ENCODE measurements at places on chromosomes 4 and X. TPM values are rescaled to one million over a fixed set of nuclear protein-coding genes. Genes with fewer than 3 reads are reported as not detected.

DNA sequence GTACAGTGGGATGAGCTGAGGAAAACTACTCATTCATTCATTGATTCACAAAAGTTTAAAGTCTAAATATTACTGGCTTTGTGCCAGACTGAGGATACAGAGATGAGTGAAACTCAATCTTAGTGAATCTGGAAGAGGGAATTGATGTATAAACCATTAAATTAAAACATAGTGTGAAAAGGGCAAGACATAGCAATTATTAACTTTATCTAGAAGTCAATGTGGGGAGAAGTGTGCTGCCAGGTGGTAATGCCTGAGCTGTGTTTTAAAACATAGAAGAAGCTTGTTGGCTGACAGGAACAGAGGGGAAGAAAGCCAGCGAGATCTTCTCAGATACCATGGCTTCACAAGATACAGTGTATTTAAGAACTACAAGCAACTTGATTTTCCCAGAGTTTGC is 153.4 kb downstream of the BMPR1B start:
- no peak for DNase-seq
- no peaks in the 10 kb centered on the region for H3K27me3 ChIP-seq
- H3K4me3 ChIP-seq: no peak overlapping the region
- no peak overlapping the region for H3K27ac ChIP-seq
- no peaks in the 10 kb centered on the region for H3K4me1 ChIP-seq

GRCh38 chr4:55386840-55387239 is 8.9 kb upstream of the TMEM165 start:
- H3K4me1 ChIP-seq: no peaks in the 10 kb centered on the region
- no peak overlapping the region for H3K27ac ChIP-seq
- H3K27me3 ChIP-seq: no peaks in the 10 kb centered on the region
- H3K36me3 ChIP-seq: no peaks in the 10 kb centered on the region

GRCh38 chrX:48522291-48522690 is 683 bp downstream of the EBP start:
- H3K27ac ChIP-seq: peak overlapping the region; percentile 84
- DNase-seq: no peak
- H3K4me1 ChIP-seq: peaks cover 11% of the 10 kb centered on the region
- H3K27me3 ChIP-seq: no peaks in the 10 kb centered on the region
- peaks cover 5% of the 10 kb centered on the region for H3K36me3 ChIP-seq

The CACNA1F gene
- total RNA-seq: 0.29 TPM

DNA sequence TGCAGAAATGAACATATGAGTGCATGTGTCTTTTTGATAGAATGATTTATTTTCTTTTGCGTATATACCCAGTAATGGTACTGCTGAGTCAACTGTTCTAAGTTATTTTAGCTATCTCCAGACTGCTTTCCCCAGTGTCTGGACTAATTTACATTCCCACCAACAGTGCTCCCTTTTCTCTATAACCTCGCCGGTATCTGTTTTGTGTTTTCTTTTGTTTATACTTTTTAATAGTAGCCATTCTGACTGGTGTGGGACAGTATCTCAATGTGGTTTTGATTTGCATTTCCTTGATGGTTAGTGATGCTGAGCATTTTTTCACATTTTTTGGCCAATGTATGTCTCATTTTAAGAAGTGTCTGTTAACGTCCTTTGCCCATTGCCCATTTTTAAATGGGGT is 218.6 kb upstream of the KCNIP4 start:
- H3K36me3 ChIP-seq: no peaks in the 10 kb centered on the region
- DNase-seq: no peak
- no peak overlapping the region for H3K27ac ChIP-seq
- no peaks in the 10 kb centered on the region for H3K4me1 ChIP-seq
- no peaks in the 10 kb centered on the region for H3K27me3 ChIP-seq

DNA sequence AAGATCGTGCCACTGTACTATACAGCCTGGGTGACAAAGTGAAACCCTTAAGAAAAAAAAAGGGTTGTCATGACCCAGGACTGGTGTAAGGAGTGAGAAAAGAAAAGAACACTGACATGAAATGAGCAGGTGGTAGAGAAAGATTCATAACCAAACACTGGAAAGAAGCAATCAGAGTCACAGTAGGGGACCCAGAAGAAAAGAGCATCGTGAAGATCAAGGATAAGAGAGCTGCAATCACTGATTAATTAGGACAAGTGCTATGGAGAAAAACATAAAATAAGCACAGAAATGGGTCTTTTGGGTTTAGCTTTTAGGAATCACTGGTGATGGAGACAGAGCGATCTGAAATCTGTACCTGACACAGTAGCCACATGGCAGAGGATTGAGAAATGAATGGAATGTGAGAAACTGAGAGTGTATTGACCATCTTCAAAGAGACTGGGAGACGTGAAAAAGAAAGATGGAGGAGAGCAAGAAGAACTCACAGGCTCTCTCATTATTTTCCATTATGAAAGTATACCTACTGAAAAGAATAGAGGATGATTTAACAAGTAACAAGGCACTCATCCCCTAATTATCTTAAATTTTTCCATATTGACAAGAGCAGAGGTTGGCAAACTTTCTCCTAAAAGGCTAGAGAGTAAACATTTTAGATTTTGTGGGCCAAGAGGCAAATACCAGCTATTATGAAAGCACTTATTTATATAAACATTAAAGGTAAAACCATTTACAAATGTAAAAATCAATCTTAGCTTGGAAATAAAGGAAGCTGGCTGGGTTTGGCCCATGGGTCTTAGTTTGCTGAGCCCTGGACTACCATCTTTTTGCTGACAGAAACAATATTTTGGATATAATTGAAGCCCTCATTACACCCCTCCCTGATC is 7.3 kb downstream of the TMEM154 start:
- no peak overlapping the region for H3K27ac ChIP-seq
- peaks cover 8% of the 10 kb centered on the region for H3K4me1 ChIP-seq
- no peak for DNase-seq
- no peak overlapping the region for H3K4me3 ChIP-seq
- H3K36me3 ChIP-seq: no peaks in the 10 kb centered on the region

- no peak overlapping the region for H3K27ac ChIP-seq
- no peaks in the 10 kb centered on the region for H3K36me3 ChIP-seq
These were observed 5.5 kb downstream of the USP9X start for GRCh38 chrX:41090568-41091238.

The RPGR gene
- total RNA-seq: 43.0 TPM

DNA sequence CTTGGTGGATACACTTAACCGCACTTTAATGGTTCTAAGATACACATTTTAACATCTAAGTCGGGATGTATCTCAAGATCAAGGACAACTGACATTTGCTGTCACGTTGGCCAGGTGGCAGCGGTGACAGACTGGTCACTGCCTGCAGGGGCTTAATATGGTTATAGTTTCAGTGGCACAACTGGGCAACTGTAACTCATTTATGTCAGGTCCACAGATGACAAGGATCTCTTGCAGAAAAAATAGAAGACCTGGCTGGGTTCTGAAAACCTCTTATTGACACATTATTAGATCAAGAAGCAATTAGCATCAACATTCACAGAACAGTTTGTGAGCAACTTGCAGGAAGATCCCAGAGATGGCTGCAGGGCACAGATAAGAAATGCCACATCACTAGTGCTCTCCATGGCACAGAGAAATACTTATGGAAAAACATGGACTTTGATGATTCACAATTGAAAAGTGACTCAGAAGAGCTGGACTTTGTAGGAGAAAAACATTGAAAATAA is 99.6 kb upstream of the SORBS2 start:
- no peaks in the 10 kb centered on the region for H3K27me3 ChIP-seq
- H3K4me1 ChIP-seq: peaks cover 7% of the 10 kb centered on the region
- no peak overlapping the region for H3K27ac ChIP-seq
- no peaks in the 10 kb centered on the region for H3K36me3 ChIP-seq

The TSPAN6 gene
- total RNA-seq: 17.0 TPM

GRCh38 chr4:13544606-13545393 is 492 bp upstream of the NKX3-2 start:
- peak overlapping the region; percentile 72 for H3K4me3 ChIP-seq
- H3K27ac ChIP-seq: no peak overlapping the region
- peaks cover 100% of the 10 kb centered on the region for H3K27me3 ChIP-seq
- no peaks in the 10 kb centered on the region for H3K36me3 ChIP-seq

The WDR17 gene
- 0.40 TPM for total RNA-seq

The SHROOM2 gene
- total RNA-seq: 12.6 TPM

DNA sequence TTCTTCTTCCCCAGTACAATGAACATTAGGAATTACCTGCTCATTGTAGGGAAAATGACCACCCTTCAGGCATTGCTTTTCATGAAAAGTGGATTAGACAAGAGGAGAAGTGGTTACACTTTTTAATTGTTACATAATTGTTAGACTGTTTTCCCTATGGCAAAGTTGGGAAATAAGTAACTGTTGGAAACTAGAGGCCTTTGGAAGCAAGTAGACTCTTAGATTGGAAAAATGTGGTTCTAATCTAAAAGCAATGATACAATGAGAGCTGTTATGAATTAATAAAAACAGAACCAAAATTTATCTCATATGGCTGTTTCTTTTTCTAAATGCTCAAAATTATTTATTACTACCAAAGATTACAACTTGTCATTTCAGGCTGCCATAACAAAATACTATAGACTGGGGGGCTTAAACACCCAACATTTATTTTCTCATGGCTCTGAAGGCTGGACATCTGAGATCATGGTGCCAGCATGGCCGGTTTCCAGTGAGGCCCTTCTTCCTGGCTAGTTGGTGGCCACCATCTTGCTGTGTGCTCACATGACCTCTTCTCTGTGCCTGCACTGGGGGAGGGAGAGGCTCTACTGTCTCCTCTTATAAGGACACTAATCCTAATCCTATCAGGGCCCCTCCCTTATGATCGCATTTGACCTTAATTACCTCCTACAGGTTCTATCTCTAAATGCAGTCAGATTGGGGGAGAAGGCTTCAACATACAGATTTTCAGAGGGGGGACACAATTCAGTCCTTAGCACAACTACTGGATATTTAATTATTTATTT is 12.5 kb downstream of the CC2D2A start:
- H3K4me1 ChIP-seq: peaks cover 18% of the 10 kb centered on the region
- no peaks in the 10 kb centered on the region for H3K36me3 ChIP-seq
- no peaks in the 10 kb centered on the region for H3K27me3 ChIP-seq
- DNase-seq: no peak
- H3K27ac ChIP-seq: no peak overlapping the region

DNA sequence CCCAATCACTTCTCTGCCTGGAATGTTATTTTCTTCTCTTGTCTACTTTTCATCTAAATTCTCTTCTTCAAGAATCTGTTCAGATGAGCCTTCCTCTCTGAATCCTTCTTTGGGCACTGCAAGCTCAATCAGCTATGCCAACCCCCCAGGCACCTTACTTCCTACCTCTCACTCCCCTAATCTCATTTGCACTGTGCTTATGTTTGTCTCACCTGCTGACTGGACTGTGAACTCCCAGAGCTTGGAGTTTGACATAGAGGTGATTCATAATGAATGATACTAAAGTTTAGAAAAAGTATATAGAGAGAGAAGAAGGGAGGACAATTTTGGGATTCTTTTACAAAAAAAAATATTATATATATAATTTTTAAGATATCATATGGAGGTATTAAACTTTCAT is 36.3 kb downstream of the ANXA10 start:
- H3K4me1 ChIP-seq: no peaks in the 10 kb centered on the region
- H3K27ac ChIP-seq: no peak overlapping the region
- no peak overlapping the region for H3K4me3 ChIP-seq
- DNase-seq: no peak

DNA sequence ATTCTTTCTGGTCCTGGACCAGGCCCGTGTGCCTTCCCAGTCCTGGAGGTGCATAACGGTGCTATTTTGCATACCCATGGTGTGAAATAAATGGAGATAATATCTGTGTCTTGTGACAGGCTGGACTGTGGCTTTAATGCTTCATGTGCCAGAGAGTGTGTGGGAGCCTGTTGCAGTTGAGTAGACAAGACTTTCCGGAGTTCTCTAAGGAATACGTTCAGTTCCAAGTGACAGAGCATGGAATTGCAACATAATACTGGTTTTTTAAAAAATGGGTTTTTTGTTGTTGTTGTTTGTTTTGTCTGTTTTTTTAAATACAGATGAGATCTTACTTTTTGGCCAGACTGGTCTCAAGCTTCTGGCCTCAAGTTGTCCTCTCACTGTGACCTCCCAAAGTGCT is 74.0 kb downstream of the HPRT1 start:
- no peak for DNase-seq
- H3K36me3 ChIP-seq: no peaks in the 10 kb centered on the region
- H3K27ac ChIP-seq: no peak overlapping the region
- no peak overlapping the region for H3K4me3 ChIP-seq

DNA sequence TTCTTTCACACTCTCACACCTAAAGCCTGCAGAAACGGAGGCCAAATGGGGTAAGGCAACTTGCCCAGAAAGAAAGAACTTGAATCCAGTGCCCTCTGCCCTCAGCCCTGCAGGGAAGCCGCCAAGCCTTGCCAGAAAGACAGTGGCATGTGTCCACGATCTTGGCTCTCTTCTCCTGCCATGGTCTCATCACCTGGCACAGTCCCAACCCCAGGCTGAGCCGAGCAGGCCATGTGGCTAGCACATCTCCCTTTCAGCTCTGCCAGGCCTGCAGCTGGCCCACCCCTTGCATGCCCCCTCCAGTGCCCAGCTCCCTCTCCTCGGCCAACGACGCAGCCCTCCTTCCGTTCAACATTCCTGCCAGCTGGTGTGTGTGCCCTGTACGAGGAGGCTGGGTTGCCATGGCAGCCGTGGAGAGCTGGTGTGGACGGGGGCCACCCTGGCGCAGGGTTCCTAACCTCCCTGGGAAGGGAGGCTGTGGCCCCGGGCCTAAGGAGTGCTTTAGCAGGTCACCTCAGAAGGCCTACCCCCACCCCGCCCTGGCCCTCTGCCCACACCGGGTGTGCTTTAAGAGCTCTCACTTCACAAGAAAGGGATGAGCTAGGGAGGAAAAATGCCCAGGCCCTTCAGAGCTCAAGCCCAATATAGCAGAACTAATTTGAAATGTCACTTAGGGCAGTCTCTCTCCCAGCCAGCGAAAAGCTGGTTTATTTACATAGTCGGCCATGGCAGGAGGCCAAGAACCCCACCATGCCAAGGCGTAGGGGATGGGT is 73.0 kb upstream of the PJA1 start:
- no peaks in the 10 kb centered on the region for H3K36me3 ChIP-seq
- H3K27me3 ChIP-seq: no peaks in the 10 kb centered on the region
- no peak for DNase-seq
- peaks cover 4% of the 10 kb centered on the region for H3K4me1 ChIP-seq
- H3K4me3 ChIP-seq: no peak overlapping the region

DNA sequence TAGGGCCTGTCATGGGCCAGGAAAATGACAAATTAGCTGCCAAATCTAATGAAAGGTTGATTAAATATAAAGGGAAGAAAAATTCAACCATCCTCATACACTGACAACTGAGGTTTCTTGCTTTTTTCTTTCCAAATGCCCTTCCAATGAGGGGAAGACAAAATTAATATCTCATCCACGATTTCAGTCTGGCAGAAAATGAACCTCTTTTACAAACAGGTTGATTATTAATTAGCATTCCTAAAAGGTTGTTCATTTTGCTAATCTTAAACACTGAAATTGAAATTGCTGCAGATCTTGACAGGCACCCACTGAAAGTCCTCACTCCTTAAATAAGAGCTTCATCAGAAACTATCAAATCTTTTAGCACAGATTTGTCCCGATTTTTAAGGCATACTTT is 45.5 kb downstream of the NPFFR2 start:
- H3K27ac ChIP-seq: no peak overlapping the region
- DNase-seq: no peak
- no peaks in the 10 kb centered on the region for H3K36me3 ChIP-seq
- H3K4me3 ChIP-seq: no peak overlapping the region

Measured in suprapubic skin (tissue), 4 donors.